Dermis microvascular lymphatic vessel endothelial cell (primary cell): ENCODE measurements at places on chromosomes 4 and X. TPM values are rescaled to one million over a fixed set of nuclear protein-coding genes. Genes with fewer than 3 reads are reported as not detected.

Gene TRIM61
- total RNA-seq, result not detected in 2 replicates

Gene POLN
- 1.9 TPM in 2 replicates for total RNA-seq

Gene SATL1
- not detected in 2 replicates for total RNA-seq

Gene ATG4A
- total RNA-seq, result 11.1 and 13.2 TPM in 2 replicates

Gene TLR3
- 0.51 and 0.76 TPM in 2 replicates for total RNA-seq

Gene LUZP4
- not detected in 2 replicates for total RNA-seq

Gene PAGE1
- not detected in 2 replicates for total RNA-seq

Gene PAGE5
- total RNA-seq, result not detected in 2 replicates

Gene ARSJ
- 15.3 and 15.4 TPM in 2 replicates for total RNA-seq

Gene PAGE4
- total RNA-seq, result not detected in 2 replicates

Gene FGFR3
- 0.64 and 2.4 TPM in 2 replicates for total RNA-seq

Gene RBM47
- under 0.01 and 0.13 TPM in 2 replicates for total RNA-seq

Gene ITIH6
- not detected in 2 replicates for total RNA-seq

Gene NSUN7
- total RNA-seq, result under 0.01 TPM in 1 of 2 replicates, not detected in the other

Gene ZNF81
- 3.3 and 4.0 TPM in 2 replicates for total RNA-seq

Gene CT45A1
- not detected in 2 replicates for total RNA-seq

Gene FTHL17
- not detected in 2 replicates for total RNA-seq

Gene OPN1MW
- total RNA-seq, result not detected in 2 replicates

Gene DOK7
- total RNA-seq, result under 0.01 TPM in 1 of 2 replicates, not detected in the other

Gene SLC9B1
- 0.13 and 0.51 TPM in 2 replicates for total RNA-seq

Gene SPIN4
- 6.8 and 9.4 TPM in 2 replicates for total RNA-seq

Gene VEGFC
- 0.76 and 0.77 TPM in 2 replicates for total RNA-seq

Gene TRIM75
- total RNA-seq, result not detected in 2 replicates

Gene NEUROG2
- total RNA-seq, result not detected in 2 replicates

Gene SSX4
- not detected in 2 replicates for total RNA-seq

Gene TXK
- under 0.01 and 0.13 TPM in 2 replicates for total RNA-seq

Gene UCP1
- not detected in 2 replicates for total RNA-seq

Gene CT55
- total RNA-seq, result under 0.01 TPM in 1 of 2 replicates, not detected in the other

Gene IBSP
- total RNA-seq, result not detected in 2 replicates

Gene HERC5
- 1.4 and 3.4 TPM in 2 replicates for total RNA-seq

Gene GPAT3
- total RNA-seq, result 14.5 and 17.3 TPM in 2 replicates

Gene PLAC8
- 0.25 and 0.39 TPM in 2 replicates for total RNA-seq
